Fibroblast of upper back skin (primary cell): ENCODE measurements at places on chromosomes 12 and 14.

DNA sequence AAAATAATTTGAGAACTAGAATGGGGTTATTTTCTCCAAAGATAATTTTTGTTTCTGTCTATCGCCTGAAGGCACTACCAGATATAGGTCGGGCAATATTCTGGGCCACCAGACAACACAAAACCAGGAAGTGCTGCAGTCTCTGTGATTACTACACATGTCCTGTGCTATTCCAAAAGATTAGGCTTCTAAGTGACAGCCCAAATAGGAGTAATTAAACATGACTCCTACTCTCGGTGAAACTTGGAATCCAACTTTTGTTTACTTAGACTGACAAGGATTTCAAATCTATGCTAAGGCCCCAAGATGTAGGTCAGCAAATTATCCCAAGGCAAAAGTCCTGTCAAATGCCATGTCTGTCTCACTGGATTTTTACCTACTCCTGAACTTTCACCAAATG, 157.6 kb upstream of the LRFN5 start:
- DNase-seq = no peak

DNA sequence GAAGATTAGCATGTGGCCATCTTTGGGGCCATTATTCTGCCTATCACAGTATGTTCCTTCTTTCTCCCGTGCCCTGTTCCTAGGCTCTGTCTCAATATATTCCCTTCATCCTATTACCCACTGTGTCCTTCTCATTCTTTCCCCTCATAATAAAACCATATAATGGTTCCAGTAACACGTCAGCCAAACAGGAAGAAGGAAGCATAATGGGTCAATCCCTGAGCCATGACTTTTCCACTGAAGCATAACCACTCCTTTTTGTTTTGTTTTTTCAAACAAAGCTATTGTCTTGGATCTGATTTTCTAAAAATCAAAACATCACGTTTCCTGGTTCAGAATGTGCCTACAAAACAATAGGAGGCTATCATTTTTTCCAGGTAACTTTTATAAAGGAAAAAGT, 21.3 kb upstream of the RHOJ start:
- DNase-seq = no peak

- no peak for DNase-seq
Observed at GRCh38 chr12:11307143-11307542, 3.1 kb downstream of the PRB4 start.

GRCh38 chr12:29026419-29026818, 122.7 kb upstream of the FAR2 start:
- peak; percentile 56 for DNase-seq

- no peak for DNase-seq
Observed at GRCh38 chr12:98343002-98343567, 172.3 kb upstream of the TMPO start.

- no peak for DNase-seq
Observed at GRCh38 chr14:60315196-60315990, 66.4 kb downstream of the PPM1A start.
